Activated CD4-positive, alpha-beta T cell treated with anti-CD3 and anti-CD28 coated beads, Interleukin-2, amount 50 U/mL, for 1 hour (primary cell): ENCODE measurements at places on chromosomes 2 and 18.
A peak's percentile ranks its signal among the peaks of the same experiment; 100 is the strongest.

- no peak for DNase-seq
Measured at GRCh38 chr2:236877972-236878371, 207.7 kb upstream of the COPS8 start.

GRCh38 chr2:161886248-161886647 is 187.8 kb downstream of the DPP4 start:
- no peak for DNase-seq

DNA sequence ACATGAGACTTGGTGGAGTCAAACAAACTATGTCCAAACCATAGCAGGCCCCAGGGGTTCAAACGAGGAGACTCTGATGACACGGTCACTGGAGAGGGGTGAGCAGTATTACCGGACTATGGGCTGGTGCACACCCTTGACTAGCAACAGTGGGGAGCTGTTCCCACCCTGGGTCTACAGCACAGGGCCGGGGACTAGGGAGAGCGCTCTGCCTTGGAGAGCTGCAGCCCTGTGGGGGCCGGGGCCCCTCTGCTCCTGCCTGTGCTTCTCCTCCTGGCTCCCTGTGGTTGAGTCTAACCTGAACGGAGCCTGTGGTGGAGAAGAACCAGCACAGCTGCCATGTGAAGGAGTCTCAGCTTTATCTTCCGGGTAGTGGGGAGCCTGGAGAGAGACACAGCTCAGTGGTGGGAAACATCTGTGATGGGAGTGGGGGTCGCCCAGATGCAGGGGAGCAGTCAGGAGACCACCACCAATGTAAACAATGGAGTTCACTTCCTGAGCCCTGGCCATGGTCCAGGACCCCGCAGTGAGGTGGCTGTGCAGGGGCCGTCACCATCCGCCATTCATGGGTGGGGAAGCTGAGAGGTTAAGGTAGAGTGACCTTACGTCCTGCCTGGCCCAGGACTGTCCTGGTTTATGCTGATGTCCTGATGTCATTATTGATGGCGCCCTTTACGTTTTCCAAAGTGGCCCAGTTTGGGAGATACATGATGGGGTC is 195.7 kb upstream of the TWIST2 start:
- DNase-seq = no peak

GRCh38 chr18:59837586-59837985 is 62.2 kb upstream of the PMAIP1 start:
- peak; percentile 13 for DNase-seq

GRCh38 chr2:191875859-191876258 is 29.0 kb upstream of the CAVIN2 start:
- DNase-seq = no peak
